ENCODE measurements at places on chromosomes 1 and 21.

DNA sequence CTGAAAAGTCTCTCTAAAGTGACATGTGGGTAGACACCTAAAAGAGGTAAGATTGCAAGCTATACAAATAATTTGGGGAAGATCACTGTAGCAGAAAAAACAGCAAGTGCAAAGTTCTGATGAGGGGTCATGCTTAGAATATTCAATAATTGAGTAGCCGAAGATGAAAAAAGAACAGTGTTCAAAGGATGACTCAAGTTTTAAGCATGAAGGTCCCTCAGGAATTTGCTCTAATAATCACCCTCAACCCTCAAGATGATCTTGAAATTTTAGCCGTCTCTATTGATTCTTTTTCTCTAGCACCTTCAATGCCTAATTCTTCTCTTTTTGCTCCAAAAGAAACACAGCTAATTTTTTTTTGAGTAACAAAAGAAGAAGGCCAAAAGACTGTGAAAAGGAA is 190.6 kb upstream of the ZNHIT6 start:
- no peak overlapping the region for H3K4me3 ChIP-seq
- no peaks in the 10 kb centered on the region for H3K36me3 ChIP-seq
- H3K27ac ChIP-seq, result no peak overlapping the region
- H3K4me1 ChIP-seq, result no peaks in the 10 kb centered on the region
- no peak for DNase-seq

GRCh38 chr1:29393451-29393826 is 157.1 kb downstream of the PTPRU start:
- H3K4me1 ChIP-seq, result no peaks in the 10 kb centered on the region
- peaks cover 4% of the 10 kb centered on the region for H3K27me3 ChIP-seq
- no peak overlapping the region for H3K4me3 ChIP-seq

DNA sequence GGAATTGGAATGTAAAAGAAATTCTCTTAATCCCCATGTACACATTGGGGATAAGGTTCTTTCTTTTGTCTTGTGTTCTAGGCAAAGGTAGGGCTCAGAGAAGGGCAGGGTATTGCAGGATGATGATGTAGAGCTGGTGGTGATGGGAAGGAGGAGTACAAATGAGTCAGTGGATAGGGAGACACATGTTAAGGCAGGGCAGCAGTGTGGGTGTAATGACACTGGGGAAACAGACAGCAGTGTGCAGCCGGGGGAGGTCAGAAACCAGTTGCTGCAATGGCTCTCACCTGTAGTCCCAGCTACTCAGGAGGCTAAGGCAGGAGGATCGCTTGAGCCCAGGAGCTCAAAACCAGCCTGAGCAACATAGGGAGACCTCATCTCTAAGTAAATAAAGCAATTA is 5.1 kb downstream of the NLRP3 start:
- H3K36me3 ChIP-seq, result no peaks in the 10 kb centered on the region
- H3K4me3 ChIP-seq, result no peak overlapping the region
- H3K4me1 ChIP-seq, result peaks cover 22% of the 10 kb centered on the region
- no peak for DNase-seq

DNA sequence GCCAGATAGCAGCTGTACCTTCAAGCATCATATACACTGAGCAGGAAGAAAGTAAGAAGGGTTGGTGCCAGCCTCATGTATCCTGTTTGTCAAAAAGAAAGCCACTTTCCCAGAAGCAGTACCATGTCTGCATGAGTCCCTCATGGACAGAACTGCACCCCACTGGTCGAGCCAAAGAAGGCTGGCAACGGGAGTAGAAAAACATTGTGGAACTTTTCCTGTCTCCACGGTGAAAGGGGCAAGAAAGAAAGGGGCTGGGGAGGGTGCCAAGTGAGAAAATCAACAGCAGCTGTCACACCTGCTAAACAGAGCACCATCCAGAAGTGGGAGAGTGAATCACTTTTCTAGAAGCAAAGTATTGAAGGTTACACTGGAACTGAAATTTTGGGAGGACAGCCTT is 621.7 kb downstream of the LMO4 start:
- H3K27me3 ChIP-seq, result peaks cover 17% of the 10 kb centered on the region
- no peaks in the 10 kb centered on the region for H3K4me1 ChIP-seq
- H3K36me3 ChIP-seq, result no peaks in the 10 kb centered on the region
- no peak overlapping the region for H3K4me3 ChIP-seq
- DNase-seq, result no peak

GRCh38 chr1:212957546-212957945 is 7.2 kb downstream of the VASH2 start:
- H3K36me3 ChIP-seq, result no peaks in the 10 kb centered on the region
- no peak for DNase-seq
- H3K27me3 ChIP-seq, result peaks cover 24% of the 10 kb centered on the region
- no peak overlapping the region for H3K27ac ChIP-seq

DNA sequence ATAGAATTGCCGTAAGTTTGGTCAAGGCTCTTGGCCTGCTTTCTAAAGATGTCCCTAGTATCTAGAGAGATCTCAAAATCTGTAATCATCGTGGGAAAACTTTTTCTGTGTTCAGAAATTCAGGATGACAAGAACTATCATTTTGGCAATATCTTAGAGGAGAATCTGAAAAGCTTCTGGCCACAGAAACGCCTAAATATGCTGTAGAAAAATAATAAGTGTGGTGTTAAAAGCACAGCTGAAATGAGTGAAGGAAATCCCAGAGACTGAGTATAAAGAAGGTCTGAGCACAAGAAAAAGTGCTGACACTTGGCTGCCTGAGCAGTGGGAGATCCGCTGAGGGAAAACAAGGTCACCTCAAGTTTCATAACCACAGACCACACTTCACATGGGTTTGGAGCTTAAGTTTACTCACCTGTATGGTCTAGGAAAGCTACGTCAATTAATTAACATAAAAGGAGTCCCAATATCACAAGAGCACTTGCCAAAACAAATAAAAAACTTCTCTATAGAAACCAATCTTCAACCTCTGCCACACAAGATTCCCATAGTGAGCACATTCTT is 235.2 kb upstream of the IRF2BP2 start:
- H3K4me3 ChIP-seq, result peak overlapping the region; percentile 60
- peaks cover 8% of the 10 kb centered on the region for H3K36me3 ChIP-seq
- peaks cover 100% of the 10 kb centered on the region for H3K4me1 ChIP-seq

DNA sequence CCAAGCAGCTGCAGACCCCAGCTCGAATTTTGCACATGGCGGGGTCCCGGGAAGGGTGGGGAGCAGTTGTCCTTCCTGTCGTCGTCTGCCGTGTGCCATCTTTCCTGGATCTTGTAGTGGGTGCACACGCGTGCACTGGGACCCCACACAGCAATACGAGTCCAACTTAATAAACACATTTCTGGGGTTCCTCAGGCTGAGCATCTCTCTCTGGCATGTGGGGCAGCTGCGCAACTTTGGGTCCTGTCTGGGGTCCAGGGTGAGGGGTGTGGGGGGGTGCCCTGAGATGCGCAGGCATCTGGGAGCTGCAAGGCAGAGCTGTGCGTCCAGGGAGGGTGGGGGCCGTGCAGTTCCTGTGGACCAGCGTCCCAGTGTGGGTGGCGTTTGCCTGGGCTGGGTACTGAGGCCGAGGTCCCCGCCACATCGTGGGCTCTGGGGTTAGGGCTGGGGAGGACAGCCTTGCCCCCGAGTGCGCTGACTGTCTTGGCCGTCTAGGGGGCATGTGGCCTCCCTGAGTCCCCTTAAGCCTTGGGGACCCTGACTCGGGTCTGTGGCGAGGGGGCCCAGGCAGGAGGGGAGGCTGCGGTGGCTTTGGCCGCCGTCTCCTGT is 652 bp upstream of the PLEKHN1 start:
- DNase-seq, result no peak
- H3K4me3 ChIP-seq, result no peak overlapping the region
- H3K4me1 ChIP-seq, result no peaks in the 10 kb centered on the region
- H3K27ac ChIP-seq, result peak overlapping the region; percentile 29

GRCh38 chr1:19715334-19716203 is 50.9 kb downstream of the HTR6 start:
- DNase-seq, result peak; percentile 75
- H3K4me1 ChIP-seq, result peaks cover 17% of the 10 kb centered on the region
- no peak overlapping the region for H3K27ac ChIP-seq
- H3K4me3 ChIP-seq, result no peak overlapping the region

DNA sequence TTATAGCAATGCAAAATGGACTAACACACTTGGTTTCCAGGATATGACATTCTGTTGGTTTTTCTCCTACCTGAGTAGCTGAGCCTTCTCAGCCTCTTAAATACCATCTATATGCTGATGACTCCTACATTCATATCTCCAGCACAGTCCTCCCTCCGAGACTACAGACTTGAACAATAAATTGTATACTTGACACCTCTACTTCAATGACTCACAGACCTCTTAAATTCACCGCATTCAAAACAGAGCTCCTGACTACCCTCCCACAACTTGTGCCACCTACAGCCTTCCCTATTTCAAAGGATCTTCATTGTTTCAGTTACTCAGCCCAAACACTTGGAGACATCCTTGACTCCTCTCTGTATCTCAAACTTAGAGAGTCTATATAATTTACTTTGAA is 66.8 kb upstream of the ASB17 start:
- no peaks in the 10 kb centered on the region for H3K4me1 ChIP-seq
- no peaks in the 10 kb centered on the region for H3K36me3 ChIP-seq
- no peak for DNase-seq
- peaks cover 10% of the 10 kb centered on the region for H3K27me3 ChIP-seq
- no peak overlapping the region for H3K27ac ChIP-seq

- H3K4me1 ChIP-seq, result no peaks in the 10 kb centered on the region
- H3K27me3 ChIP-seq, result peaks cover 1% of the 10 kb centered on the region
- no peak overlapping the region for H3K4me3 ChIP-seq
- H3K27ac ChIP-seq, result no peak overlapping the region
These were observed 355.6 kb downstream of the PRDM2 start for GRCh38 chr1:14055442-14056223.

- H3K27ac ChIP-seq, result no peak overlapping the region
- H3K27me3 ChIP-seq, result peaks cover 4% of the 10 kb centered on the region
- no peaks in the 10 kb centered on the region for H3K4me1 ChIP-seq
- DNase-seq, result no peak
- H3K36me3 ChIP-seq, result no peaks in the 10 kb centered on the region
These were observed 115.3 kb downstream of the C1orf21 start for GRCh38 chr1:184502161-184502560.

DNA sequence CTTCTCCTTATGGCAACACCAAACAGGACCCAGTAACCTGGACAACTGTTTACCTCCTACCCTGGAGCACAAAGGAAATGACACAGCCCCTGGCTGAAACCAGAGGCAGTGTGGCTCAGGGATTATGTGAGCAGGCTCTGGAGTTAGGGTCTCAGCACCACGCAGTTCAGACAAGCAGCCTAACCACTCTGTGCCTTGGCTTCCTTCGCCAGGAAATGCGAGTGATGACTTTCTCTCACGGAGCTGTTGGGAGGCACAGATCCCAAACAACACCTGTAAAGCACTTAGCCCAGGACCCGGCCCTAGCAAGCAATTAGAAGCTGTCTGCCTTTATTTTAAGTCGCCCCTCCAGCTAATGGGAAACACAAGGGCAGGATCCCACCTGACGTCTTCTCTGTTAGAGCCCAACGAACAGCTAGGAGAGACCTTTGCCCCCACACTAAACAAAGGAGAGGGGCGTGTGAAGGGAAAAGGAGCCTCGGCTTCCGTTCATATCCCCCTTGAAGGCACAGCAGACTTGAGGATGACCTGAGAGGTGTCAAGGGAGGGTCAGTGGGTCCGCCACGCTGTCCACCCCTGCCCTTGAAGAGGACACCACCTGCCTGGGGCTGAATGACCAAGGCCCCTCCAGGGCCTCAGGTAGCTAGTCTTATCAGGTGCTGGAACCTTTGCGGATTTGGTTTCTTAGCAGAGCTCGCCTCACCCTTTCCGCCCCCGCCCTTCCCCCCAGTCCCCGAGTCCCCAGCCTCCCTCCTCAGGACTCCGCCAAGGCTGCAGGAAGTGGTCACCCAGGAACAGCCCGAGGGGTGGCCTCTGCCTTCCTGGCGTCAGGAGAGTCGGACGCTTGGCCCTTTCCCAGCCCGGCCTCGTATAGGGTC is 860 bp downstream of the TMEM63A start:
- H3K36me3 ChIP-seq, result peaks cover 18% of the 10 kb centered on the region
- peaks cover 16% of the 10 kb centered on the region for H3K27me3 ChIP-seq
- H3K27ac ChIP-seq, result peak overlapping the region; percentile 77

GRCh38 chr1:156001021-156001661 is 19.6 kb downstream of the SSR2 start:
- H3K4me3 ChIP-seq, result no peak overlapping the region
- DNase-seq, result no peak
- no peaks in the 10 kb centered on the region for H3K27me3 ChIP-seq
- peaks cover 18% of the 10 kb centered on the region for H3K4me1 ChIP-seq
- no peak overlapping the region for H3K27ac ChIP-seq

- no peak overlapping the region for H3K4me3 ChIP-seq
- peak overlapping the region; percentile 80 for H3K27ac ChIP-seq
- peaks cover 6% of the 10 kb centered on the region for H3K36me3 ChIP-seq
- DNase-seq, result no peak
- peaks cover 20% of the 10 kb centered on the region for H3K4me1 ChIP-seq
These were observed 32.6 kb downstream of the ATP1B1 start for GRCh38 chr1:169138866-169139670.

DNA sequence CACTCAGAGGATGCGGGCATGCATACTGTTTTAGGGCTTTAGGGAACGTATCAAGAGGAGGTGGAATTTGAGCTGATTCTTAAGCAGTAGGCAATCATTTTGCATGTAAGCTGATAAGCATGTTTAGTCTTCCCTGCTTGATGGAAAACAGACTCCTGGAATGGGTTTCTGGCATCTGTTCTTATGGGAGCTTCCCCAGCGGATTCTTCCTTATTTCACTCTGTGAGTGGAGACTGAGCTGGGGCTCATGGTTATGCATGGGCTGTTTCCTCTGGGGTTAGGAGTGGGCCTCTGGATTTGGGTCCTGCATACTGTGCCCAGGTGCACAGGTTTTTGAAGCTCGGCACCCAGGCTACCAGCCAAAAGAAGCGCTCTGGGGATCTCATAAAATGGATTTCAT is 93.4 kb downstream of the DIRAS3 start:
- DNase-seq, result no peak
- no peaks in the 10 kb centered on the region for H3K4me1 ChIP-seq
- H3K27me3 ChIP-seq, result peaks cover 6% of the 10 kb centered on the region
- H3K27ac ChIP-seq, result no peak overlapping the region

DNA sequence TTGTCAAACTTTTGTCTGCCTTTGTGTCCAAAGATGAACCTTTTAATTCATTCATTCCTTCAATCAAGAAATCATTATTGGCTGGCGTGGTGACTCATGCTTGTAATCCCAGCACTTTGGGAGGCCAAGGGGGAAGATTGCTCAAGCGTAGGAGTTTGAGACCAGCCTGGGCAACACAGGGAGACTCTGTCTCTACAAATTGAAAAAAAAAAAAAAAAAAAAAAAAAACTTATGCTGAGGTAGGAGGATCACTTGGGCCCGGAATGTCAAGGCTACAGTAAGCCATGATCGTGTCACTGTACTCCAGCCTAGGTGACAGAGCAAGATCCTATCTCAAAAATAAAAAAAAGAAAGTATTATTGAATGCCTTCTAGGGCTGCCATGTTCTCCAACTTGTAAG is 51.3 kb upstream of the CXADR start:
- H3K36me3 ChIP-seq, result no peaks in the 10 kb centered on the region
- H3K4me1 ChIP-seq, result no peaks in the 10 kb centered on the region
- no peak for DNase-seq
- no peak overlapping the region for H3K27ac ChIP-seq

DNA sequence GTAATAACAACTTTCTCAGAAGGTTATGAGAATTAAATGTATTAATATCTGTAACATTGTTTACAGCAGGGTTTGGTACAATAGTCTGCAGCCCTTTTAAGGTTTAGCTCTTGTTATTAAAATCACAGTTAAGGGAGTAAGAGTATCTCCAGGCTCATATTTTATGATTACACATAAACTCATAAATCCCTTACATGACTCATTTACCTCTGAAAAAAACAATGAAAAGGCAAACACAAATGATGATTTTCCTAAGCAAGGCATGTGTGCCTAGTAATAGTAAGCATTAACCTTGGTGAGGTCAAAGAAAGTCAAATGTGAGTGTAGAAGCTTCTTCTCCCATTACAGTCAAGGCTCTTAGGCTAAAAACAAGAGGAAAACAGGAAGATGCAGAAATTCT is 84.5 kb upstream of the ADGRL4 start:
- H3K36me3 ChIP-seq, result no peaks in the 10 kb centered on the region
- H3K4me1 ChIP-seq, result no peaks in the 10 kb centered on the region
- H3K4me3 ChIP-seq, result no peak overlapping the region
- no peak for DNase-seq

Data from activated T-helper 1 cell treated with anti-CD3 and anti-CD28 coated beads, Interleukin-12 subunit alpha, Interleukin-12 subunit beta, Interleukin-2, Interleukin-4 antibody, amounts not matched to agents 30 ng/mL and 10 ng/mL and 1 ng/mL, durations not matched to agents 14 hours and 24 hours and 36 hours (primary cell).